ENCODE measurements at places on chromosomes 7 and 10.

DNA sequence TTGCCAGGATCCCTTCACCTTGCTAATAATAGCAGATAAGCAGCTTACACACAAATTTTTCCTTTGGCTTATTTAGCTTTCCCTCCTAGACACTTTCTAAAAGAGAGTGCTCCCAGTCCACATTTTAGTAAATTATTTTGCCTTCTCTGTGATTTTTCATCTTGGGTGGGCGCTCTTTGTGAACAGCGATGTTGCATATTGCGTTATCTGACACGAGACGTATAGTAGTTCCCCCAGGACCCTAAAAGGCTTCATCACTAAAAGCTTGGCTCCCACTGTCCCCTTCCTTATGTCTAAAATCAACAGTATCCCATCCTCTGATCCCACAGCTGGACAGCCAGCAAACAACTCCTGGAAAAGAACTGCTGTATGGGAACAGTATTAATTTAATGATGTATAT, 232.9 kb downstream of the DYNC1I1 start:
- no peak for DNase-seq

DNA sequence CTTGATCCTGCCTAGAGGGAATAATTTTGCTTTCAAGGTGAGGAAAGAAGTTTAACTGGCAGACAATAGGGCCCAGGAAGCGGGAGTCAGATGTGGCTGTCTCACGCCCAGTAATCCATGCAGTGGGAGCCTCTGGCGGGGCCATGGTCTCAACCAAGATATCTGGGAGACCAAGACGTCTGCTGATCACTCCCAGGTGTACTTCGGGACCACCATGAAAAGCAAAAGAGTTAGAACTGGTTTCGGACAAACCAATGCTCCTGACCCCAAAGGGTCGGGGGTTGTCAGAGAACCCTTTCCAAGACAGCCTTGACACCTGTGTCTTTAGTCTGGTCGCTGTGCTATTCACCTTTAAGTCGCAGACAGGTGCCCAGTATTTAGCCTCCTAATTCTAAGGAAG, 256.9 kb upstream of the MBL2 start:
- no peak for DNase-seq

DNA sequence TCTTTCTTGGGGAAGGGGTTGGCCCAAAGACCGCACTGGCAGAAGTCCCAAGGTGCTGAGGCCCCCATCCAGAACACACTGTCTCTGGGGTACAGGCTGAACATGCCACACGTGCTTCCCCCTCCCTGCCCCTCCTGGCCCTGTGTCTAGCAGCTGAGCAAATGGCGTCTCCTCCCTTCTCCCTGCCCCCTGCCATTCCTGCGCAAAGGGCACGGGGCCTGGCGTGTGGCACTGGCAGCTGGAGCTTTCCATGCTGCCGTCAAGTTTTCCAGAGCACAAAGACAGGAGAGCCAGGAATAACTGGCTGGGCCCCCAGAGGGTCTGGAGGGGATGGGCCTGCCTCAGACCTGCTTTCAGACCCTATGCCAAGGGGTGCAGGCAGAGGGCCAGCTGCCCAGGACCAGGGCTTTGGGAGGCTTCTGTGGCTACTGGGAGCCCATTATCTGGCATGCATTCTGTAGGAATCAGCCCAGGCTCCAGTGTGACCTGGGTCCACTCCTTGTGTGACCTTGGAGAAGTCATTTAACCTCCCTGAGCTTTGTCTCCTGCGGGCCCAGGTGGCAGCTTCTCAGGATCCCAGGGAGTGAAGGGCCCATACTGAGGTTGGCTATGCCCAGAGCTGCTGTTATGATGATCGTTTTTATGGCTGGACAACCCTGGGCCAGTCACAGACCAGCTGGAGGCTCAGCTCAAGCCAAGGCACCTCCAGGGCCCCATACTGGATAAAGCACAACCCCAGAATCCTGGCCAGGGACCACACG, 710 bp upstream of the LDB3 start:
- no peak for DNase-seq

DNA sequence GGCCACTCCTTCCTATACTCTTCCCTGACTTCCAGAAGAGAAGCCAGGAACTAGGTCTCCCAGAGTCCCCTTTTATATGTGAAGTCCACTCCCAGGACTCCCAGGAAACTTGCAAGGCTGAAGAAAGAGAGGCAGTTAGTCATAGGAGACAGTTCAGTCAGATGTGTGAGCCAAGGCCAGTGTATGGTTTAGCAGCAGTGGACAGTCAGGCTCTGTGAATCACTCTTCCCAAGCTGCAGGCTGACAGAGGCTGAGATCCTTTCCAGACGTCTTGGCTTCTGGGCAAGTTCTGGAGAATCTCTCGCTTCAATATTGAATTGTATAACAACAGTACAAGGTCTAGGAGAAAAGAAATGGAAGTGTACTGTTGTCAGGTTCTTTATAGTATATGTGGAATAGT, 26.9 kb downstream of the BLVRA start:
- no peak for DNase-seq

- no peak for DNase-seq
These were observed 99.5 kb downstream of the FANK1 start for GRCh38 chr10:125995726-125996304.

GRCh38 chr10:621981-622740, 67.3 kb downstream of the DIP2C start:
- DNase-seq: no peak

DNA sequence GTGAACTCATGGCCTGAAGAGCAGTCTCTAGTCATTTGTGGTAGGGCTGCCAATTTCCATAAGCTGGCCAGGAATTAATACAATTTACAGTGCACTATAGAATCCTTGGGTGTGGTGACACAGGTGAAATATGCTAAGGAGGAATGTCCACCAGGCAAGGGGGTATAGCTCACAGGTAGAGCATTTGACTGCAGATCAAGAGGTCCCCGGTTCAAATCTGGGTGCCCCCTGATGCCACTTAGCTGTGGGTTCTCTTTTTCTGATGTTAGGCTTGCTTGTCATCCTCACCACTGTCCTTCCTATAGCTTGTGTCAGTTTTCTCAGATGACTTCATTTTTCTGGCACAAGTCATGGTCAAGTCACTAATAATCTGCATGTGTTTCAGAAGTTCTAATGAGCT, 108.7 kb downstream of the ZNF467 start:
- no peak for DNase-seq

- no peak for DNase-seq
These were observed 313.5 kb downstream of the WDR37 start for GRCh38 chr10:1369665-1370064.

Data from stimulated activated CD4-positive, alpha-beta T cell treated with anti-CD3 and anti-CD28 coated beads, Interleukin-4, amount 100 ng/mL, for 1 hour (primary cell).